Adrenal gland (tissue), 19 donors: ENCODE measurements at places on chromosomes 13 and 19.

DNA sequence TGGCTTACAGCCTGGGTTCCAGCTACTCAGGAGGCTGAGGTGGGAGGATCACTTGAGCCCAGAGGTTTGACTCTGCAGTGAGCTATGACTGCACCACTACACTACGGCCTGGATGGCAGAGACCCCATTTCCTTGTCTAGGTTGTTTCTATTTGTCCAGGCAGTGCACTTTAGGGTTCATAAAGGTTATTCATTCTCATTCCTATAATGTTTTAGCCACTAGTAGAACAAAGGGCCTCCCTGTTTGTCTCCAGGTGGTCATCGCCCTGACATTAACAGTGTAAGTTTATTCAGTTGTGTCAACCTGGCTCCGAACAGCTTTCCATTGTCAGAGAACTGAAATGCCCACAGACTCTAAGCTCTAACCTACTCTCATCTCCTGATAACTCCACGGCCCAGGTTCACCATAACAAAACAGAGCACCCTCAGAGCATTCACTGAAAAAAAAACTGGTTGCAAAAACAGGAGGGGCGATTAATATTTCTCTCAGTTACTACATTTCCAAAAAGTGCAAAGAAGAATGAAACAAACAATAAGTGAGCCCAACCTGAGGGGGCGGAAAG is 37.1 kb downstream of the SMAD9 start:
- DNase-seq: no peak

DNA sequence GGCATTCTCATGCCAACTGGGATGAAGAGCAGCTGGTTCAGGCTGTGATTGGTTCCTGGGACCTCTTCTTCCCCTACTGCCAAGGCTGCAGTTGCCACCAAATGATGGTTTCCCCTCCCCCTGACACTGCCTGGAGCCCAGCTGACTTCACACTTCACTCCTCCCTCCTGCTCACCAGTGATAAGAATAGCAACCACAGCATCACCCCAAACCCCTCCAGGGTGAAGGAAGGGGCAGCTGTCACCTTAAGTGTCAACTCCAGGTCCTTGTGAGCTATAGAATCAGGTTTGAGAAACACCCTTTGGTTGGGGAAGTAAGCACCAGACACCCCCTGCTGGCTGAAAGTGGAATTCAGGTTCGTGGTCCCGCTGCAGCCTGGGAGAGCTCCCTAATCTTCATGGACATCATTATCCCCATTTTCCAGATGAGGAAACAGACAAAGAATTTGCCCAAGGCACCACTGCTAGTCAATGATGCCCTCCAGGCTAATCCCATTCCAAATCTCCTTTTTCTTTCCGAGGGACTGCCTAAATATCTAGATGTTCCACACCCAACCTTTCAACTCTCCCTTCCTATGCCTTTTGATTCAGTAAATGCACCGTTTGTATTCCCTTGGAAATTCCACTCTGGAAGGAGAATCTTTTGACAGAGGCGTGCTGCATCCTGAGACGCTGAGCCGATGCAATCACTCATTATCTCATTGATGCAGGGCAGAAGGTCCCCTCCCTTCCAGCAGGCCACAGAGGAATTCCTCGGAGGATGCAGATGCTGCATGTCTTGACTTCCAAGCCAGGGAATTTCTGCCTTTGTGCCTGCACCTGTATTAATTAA is 50.6 kb upstream of the UQCRFS1 start:
- DNase-seq: peak; percentile 50

GRCh38 chr13:103884101-103884723 is 818.0 kb upstream of the SLC10A2 start:
- no peak for DNase-seq

GRCh38 chr13:76725211-76725610 is 161.0 kb downstream of the KCTD12 start:
- no peak for DNase-seq

GRCh38 chr13:96783057-96783456 is 211.2 kb downstream of the OXGR1 start:
- DNase-seq: no peak

DNA sequence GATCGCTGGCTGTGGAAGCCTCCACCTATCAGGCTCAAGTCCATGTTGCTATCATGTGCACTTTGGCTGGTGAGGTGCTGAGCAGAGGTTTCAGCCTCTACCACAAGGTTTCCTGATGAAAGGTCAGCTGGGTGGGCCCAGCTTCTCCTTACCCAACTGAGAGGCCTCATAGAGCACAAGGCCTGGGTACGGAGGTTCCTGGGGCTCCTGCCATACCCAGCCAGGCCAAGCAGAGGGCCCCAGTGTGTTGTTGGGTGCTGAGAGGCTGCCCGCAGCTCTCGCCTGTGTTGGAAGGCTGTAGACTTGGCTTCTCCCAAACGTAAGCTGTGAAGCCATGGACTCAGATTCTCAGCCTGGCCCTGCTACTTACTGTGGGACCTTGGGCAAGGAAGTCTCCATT is 28.2 kb downstream of the ACTN4 start:
- no peak for DNase-seq

GRCh38 chr19:18419699-18420460 is 682 bp downstream of the SSBP4 start:
- DNase-seq: peak; percentile 58
